Activated CD4-positive, alpha-beta T cell treated with anti-CD3 and anti-CD28 coated beads for 24 hours (primary cell): ENCODE measurements at places on chromosomes 16 and 17.

DNA sequence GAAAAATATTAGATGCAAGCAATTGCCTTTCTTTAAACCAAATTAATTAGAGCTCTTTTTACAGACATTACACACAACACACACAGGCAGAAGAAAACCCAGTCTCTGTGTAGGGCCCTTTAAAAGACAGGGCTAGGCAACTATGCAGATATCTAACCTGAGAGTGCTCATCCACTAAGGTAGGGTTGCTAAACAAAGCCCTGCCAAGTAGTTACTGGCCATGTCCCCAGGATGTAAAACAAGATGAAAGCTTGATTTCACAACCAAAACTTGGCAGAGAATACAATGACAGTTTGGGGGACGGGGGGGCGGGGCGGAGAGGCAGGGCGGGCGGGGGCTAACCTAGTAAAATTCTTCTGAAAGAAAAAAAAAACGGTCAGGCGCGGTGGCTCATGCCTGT, 669.0 kb upstream of the CA10 start:
- no peak for DNase-seq

- no peak for DNase-seq
Observed at GRCh38 chr16:1961651-1962067, 2.3 kb downstream of the NDUFB10 start.

DNA sequence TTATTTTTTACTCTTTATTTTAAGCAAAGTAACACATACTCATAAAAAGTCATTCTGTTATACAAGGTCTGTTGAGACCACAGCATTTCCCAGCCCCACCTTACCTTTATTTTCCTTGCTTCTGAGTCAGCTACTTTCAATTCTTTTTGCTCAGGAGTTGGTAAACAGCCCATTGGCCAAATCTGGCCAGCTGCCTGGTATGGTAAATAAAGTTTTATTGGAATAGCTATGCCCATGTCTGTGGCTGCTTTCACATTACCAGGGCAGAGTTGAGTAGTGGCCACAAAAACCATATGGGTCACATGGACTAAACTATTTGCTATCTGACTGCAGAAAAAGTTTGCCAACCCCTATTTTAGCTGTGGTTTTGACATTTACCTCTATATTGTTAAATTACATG, 3.4 kb upstream of the NSRP1 start:
- DNase-seq: no peak

- DNase-seq: no peak
Observed at GRCh38 chr16:57017251-57017650, 27.9 kb downstream of the NLRC5 start.

DNA sequence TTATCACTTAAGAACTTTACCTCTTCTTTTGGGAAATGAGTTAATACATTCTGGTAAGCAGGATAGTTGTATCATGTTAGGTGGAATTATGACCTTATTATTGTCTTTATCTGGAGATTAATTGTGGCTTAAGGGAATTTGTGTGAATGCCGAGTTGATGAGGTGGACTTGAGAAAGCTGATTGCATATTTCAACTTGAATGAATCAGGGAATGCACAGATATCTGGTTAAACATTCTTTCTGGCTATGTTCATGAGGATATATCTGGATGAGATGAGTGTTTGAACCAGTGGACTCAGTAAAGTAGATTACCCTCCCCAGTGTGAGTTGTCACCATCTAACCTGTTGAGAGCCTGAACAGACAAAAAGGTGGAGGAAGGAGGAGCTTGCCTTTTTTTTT, 326.1 kb upstream of the GOT2 start:
- DNase-seq: no peak
